ENCODE measurements at places on chromosomes 12 and 14. TPM values are rescaled to one million over a fixed set of nuclear protein-coding genes. Genes with fewer than 3 reads are reported as not detected.

The CRACR2A gene
- polyA plus RNA-seq: 1.8 TPM

- DNase-seq: no peak
Measured at GRCh38 chr12:5292651-5293050, 139.3 kb upstream of the NTF3 start.

DNA sequence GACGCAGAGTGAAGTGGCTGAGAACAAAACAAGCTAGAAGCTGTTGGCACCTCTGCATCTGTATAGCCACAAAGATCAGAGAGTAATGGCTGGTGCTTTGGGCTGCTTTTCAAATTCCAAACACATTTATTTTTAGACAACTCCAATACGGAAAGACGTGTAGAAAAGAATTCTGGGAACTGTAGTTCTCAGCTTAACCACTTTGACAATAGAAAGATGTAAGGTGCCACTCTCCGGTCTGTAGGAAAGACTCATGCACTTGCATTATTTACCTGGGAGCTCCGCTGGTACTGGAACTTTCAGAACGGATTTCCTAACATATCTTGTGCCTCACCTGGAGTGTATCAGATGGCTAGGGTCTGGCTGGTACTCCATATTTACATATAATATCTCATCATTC, 1.8 kb upstream of the OR4K2 start:
- DNase-seq: peak; percentile 23

- DNase-seq: no peak
Measured at GRCh38 chr12:113270709-113271009, 49.4 kb downstream of the TPCN1 start.

- no peak for DNase-seq
Measured at GRCh38 chr12:72053604-72054003, 115.0 kb downstream of the TPH2 start.

DNA sequence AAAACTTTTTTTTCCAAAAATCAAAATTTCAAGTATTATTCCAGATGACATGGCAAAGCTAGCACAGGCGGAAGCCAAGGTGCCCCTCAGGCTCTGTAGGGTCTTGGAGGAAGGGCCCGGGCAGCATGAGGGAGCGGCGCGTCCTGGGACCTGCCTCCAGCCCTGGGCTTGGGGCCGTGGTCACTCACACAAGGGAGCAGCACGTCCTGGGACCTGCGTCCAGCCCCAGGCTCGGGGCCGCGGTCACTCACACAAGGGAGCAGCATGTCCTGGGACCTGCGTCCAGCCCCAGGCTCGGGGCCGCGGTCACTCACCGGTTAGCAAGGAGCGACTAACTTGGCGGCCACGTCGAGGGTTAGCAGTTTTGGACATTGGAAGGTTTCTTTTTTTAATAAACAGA, 11.9 kb upstream of the GOLGA3 start:
- DNase-seq: no peak

DNA sequence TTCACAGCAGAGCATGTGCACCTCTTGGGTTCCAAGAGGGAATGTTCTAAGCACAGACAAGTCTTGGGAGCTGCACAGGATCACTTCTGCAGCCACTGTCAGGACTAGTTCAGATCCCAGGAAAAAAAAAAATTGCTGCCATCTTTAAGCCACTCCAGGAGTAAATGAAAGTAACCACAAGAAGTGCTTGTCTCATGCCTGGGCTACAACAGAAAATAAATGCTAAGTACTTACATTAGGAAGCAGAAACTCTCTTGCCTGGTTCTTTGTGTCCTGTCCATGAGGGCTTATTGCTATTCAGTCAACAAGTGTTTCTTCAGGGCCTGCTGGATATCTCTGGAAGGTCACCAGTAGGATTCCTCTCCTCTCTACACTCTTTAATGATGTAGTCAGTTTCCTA, 176.1 kb downstream of the KTN1 start:
- no peak for DNase-seq

GRCh38 chr14:53850714-53851296, 105.8 kb downstream of the BMP4 start:
- DNase-seq: peak; percentile 28

- no peak for DNase-seq
Measured at GRCh38 chr12:109258607-109259544, 50.2 kb downstream of the FOXN4 start.

GRCh38 chr14:20418501-20418909, 5.2 kb upstream of the TEP1 start:
- no peak for DNase-seq

DNA sequence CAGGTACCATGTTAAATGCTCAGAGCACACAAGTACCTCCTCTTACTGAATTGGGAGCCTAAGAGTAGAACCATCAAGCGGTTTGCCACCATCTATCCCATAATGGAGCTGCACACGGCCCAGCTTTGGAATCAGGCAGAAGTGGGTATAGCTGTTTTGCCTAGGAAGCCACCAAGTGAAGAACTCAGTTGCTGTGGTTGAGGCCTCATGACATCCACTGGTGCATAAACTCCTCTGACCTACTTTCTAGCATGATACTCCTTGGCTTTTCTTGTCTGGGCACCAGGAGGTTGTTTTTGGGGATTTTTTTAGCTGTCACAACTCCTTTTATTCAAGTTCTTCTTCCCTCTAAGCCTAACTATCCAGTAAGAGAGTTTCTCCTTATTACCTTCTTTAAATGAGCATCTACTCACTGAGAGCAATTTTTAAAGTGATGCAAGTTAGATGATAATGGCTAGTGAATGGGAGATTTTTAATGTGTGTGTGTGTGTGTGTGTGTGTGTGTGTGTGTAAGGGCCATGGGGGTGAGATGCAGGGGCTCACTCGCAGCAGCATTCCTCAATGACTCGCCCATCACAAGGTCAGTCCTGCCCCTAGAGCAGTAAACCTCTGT, 20.9 kb upstream of the KRAS start:
- no peak for DNase-seq

DNA sequence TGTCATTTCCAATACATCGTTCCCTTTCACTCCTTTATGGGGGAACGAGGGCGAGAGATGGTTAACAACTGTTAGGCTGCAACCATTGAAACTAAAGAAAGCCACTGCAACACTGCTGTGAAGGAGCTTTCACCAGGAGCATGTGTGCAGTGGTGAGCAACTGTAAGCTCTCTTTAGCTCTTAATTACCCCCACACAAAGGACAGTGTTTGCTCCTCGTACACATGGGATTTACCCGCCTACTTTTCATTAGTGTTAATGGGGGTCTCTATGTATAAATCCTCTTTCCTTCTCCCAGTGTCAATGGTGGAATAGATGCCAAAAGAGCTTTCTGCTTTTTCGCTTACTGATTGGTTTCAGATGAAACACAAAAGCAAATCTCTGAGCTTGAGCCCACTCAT, 343.1 kb downstream of the FLRT2 start:
- DNase-seq: no peak

DNA sequence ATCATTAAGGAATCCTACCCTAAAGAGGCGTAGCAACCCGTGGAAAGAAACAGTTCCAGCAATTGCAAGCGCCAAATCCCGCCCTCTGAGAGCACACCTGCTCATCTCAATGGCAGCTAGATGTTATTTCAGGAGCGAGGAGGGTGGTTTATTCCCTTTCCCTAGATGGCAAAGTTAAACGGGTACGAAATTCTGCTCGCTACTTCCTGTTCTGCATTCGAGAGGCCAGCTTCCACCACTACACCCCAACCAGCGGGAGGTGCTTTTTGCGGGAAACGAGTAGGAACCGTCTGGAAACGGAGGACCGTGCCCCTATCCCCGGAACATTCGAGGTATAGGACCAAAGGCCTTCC, 536 bp downstream of the VPS29 start:
- peak; percentile 56 for DNase-seq

- peak; percentile 44 for DNase-seq
Measured at GRCh38 chr12:124655698-124656516, 88.5 kb upstream of the NCOR2 start.

DNA sequence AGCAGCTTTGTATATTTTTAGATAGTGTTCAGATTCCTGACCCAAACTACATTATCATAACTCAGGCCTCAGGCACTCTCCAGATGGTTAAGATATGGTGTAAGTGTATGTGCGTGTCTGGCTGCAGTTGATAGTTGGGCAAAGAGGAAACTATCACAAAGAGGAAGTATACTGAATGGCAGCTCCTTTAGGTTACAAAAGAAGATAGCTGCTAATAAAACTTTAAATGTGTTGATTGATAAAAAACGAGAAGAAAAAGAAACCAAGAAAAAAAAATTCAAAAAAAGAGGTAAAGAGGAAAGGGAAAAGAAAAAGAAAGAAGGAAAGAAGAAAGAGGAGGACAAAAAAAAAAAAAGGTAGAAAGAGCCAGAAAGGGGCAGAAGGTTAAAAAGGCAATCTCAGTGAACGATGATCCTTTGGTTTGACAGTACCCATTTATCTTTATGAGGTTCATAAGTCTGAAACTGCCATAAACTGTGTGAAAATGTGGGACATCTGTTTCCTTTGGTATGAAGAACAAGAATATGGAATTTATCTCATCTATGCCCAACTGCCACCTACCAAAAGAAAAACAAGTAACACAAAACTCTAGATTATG, 42.2 kb downstream of the TAOK3 start:
- DNase-seq: no peak

- DNase-seq: no peak
Measured at GRCh38 chr12:92786045-92786444, 83.3 kb downstream of the PLEKHG7 start.

DNA sequence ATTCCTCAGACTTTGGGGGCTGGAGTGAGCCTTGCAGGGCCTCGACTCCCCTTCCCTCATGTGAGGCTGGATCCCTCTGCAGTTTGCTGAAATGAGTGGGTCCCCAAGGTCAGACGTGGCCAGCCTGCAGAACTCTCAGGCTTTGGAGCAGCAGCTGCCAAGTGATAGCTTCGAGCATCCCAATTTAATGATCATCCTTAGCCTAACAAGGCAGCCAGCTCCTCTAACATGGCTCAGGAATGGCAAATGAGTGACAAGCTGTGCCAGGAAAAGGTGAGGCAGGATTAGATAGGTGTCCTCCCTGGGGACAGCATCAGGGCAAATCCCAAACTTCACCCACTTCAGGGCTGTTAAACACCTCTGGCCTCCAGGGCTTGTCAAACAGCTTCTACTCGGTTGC, 130.7 kb upstream of the PWP1 start:
- DNase-seq: no peak

The KRT77 gene
- polyA plus RNA-seq: not detected

The FAM186B gene
- polyA plus RNA-seq: 0.05 TPM

- DNase-seq: no peak
Measured at GRCh38 chr12:50162230-50162629, 4.9 kb downstream of the CERS5 start.

- no peak for DNase-seq
Measured at GRCh38 chr12:96495841-96496545, 6.6 kb downstream of the CFAP54 start.

GRCh38 chr14:71246539-71246938, 339.3 kb downstream of the PCNX1 start:
- DNase-seq: no peak

DNA sequence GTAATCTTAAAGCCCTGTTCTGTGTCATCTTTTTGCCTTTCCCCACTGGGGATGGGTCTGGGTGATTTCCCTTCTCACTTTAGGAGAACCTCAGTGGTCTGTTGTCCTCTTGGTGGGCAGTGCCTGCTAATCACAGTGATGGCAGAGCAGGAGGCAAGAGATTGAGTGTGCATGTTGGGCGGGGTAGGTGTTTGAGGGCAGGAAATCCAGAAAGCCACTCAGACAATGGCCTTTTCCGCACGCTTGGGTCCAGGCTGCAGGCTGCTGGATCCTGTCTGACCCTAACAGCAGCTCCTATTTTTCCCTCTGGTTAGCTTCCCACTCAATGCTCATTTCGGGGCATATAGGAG, 13.7 kb upstream of the ITGA5 start:
- no peak for DNase-seq

DNA sequence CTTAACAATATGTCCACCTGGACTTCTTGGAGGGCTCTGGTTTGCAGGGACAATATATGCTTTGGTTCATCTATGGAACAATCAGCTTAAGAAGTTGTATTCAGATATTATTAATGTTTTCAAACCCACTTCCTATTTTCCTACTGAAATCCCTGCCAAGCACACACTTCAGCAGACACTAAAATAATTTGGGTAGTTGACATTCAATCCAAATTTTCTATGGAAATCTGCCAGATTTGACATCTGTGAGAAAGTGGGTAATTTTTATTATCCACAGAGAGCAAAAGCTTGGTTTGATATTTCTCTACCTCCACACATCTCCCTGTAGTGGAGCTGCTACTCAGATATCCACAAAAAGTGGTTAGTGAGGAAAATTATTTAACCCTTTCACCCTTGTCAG, 378.8 kb upstream of the SOX5 start:
- no peak for DNase-seq

- no peak for DNase-seq
Measured at GRCh38 chr12:67088401-67089118, 180.6 kb upstream of the CAND1 start.

DNA sequence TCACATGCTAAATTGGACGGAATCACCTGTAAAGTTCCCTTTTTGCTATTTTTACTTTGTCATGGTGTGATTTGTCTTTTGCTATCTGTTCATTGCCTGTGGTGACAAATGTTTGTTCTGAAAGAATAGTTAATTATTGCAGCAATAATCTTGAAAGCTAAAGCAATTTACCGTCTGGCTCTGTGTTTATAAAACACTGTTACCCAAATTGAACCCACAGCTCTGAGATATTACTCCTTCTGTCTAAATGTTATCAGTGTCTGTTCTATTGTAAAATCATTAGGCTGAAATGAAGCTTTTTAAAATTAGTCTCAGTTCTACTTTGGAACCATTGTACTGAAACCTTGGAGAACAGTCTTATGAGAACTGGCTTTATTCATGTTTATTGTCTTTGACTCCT, 42.5 kb downstream of the TMX1 start:
- DNase-seq: no peak

DNA sequence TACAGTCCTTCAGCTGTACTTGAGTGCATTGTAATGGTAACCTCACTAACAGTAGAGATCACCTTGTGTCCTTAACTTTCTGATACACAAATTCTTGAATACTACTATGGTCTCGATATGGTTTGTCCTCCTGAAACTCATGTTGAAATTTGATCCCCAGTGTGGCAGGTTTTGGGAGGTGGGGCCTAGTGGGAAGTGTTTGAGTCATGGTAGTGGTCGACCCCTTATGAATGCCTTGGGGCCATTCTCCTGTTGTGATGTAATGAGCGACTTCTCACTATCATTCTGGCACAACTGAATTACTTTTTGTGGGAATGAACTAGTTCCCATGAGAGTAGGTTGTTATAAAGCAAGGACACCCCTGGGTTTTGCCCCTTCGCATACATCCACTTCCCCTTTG, 52.3 kb downstream of the IPO8 start:
- no peak for DNase-seq

The B4GALNT3 gene
- polyA plus RNA-seq: 0.26 TPM

Data from A549 (cell line).